Esophagus squamous epithelium (tissue), 5 donors: ENCODE measurements at places on chromosomes 7 and 10.

DNA sequence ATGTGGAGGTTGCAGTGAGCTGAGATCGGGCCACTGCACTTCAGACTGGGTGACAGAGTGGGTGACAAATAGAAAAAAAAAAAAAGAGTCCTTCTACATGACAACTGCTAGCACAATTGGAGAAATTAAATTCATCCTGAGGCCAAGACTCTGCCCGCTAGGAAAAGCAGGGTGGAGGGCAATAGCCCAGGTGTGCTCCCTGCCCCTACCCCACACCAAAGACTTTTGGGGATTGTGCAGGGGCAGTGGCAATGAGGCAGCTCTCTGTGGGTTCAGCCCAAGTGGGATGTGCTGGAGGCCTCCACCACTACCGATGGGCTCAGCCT is 61.3 kb downstream of the TMEM209 start:
- no peak for DNase-seq

GRCh38 chr7:178444-178843 is 13.9 kb upstream of the FAM20C start:
- DNase-seq = no peak

DNA sequence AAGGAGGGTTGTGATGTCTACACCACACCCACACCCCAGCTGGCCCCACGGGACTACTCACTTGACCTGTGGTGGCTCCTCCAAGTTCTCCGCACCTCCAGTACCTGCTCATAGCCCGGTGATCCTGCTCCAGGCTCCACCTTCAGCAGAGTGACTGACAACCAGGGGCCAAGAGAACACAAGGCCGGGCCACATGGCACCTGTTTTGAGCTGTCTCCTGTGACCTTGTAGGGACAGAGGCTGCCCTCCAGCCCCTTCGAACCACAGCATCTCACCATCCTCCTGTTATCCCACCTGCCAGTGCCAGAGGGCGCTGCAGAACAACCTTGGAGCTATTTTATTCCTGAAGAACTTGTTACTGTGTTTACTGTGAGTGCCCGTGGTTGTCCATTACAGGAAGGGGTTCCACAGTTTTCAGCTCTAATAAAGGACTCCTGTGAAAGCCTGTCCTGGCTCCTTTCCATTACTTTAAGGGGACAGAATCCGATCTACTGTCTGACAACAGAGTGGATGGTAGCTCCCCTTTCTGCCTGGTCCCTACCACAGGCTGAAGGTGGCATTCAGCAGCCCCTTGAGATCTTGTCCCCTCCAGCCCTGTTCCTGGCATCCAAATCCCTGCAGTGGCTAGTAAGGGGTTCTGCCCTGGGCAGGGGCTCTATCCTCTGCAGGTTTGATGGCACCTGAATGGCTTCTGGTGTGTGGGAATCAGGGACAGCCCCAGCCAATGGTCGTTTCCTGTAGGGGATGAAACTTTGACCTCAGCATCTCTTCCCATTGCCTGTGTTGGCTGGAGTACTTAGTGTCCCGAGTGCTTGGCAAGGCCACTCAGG is 50.8 kb downstream of the C10orf120 start:
- DNase-seq = no peak

DNA sequence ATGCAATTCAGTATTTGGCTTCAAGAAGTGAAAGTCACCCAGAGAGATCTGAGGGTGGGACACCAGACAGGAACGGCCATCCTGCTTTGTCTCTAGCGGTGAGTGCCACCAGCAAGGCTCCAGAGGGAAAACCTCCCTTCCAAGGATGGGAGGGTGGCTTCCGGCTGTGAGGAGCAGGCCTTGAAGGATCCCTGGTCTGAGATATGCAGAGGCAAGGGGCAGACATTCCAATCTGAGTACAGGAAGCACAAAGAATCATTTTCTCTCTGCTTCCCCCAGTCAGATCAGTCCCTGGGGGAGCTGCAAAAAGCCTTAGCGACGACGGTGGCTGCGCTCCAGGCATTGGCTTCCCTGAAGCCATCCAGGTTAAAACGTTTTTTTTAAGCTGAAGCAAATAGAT is 167.4 kb downstream of the TEX36 start:
- DNase-seq = no peak

DNA sequence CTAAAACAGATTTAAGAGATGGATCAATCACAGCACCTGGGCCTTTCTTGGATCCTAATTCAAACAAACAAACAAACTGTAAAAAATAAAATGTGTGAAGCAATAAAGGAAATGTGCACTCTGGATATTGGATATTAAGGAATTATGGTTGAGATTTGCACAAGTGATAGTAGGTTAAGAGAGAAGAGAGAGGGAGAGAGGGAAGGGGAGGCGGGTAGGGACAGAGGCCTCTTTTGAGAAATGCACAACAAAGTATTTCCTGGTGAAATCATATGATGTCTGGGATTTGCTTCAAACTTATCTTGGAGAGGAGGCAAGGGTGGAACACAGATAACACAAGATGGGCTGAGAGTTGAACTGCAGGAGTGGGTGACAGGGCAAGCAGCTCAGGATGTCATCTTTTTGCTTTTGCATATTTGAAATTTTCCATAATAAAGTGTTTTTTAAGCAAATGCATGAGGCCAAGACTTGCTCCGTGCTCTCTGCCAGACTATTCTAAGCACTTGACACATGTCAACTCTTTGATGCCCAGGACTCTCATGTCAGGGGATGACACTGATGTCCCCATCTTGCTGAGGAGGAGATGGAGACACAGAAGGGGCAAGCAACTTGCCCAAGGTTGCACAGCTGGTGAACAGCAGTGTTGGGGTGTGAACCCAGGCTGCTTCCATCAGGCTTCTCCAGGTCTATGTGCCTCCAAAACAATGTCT is 9.1 kb upstream of the AEBP1 start:
- DNase-seq = no peak

- no peak for DNase-seq
Measured at GRCh38 chr10:110029450-110029849, 21.7 kb downstream of the ADD3 start.

- DNase-seq = no peak
Measured at GRCh38 chr7:155710031-155710430, 65.6 kb downstream of the RBM33 start.

DNA sequence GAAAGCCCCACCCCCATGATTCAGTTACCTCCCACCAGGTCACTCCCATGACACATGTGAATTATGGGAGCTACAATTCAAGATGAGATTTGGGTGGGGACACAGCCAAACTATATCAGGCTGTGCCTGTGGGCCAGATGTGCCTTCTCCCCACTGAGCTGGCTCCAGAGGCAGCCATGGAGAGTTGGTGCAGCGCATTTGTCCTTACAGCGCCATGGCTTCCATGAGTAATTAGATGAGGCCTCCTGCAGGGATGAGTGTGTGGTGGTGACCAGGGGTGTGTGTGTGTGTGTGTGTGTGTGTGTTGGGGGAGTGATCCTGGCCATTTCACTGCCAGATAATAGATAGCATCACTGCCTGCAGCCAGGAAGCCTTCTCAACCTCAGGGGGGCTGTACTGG is 94.6 kb downstream of the FANK1 start:
- DNase-seq = no peak

DNA sequence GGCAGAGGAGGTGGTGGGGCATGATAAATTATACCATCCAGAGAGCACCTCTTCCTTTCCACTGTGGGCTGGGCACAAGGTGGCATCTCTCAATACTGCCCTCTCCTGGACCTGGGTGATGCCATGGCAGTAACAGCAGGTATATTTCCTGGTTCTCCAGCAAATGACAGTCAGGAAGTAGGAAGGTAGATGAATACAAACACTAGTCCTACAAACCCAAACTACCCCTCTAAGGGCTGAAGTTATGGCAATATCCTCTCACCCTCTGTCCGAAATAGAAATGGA is 1004.9 kb downstream of the KCNMA1 start:
- no peak for DNase-seq

DNA sequence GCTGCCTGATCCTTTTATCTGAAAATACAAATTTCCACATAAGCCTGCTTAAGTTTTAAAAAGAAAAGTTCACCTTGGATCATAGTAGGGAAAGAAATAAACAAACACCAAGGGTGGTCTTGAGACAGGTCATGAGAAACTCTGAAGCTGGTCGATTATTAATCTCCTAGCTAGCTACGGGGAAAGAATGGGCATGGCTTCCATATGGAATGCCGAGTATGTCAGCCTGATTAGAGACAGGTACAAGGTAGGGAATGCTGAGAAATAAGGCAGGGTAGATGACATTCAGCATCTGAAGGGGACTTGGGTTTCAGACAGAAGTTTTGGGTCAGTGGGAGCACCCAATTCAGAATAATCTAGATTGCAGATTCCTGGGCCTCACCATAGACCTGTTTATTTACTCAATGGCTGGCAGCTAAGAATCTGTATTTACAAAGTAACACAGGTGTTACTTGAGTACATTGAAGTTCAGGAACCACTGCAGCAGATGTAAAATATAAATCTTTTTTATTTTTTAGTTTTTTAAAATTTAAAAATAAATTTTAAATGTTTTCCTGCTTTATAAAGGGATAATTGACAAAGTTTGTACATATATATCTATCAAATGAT is 49.0 kb downstream of the SCIN start:
- no peak for DNase-seq

DNA sequence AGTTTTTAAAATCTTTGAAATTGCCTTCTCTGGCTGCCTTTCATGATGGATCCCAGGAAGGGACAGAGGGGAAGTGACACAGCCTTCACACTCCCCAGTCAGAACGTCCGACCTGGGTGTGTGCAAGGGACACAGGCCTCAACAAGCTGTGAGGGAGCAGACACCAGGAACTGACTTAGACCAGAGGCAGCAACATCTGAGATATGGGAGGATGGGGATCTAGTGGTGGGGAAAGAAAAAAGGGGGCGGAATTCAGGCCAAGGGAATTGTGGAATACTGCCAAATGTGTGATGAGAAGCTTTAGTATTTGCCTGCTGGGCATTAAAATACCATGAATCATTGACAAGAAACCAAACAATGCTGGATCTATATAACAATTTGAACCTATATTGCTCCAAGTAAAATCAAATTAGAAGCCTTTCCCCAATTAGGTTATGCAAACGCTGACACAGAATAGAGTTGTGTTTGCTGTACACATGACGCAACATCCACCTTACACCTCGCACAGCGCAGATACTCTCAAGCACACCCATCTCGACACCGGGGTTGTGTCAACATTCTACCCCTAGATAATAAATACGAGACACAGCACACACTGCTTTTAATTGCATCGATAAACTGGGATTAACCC is 17.2 kb upstream of the MNX1 start:
- DNase-seq = no peak
